ENCODE measurements at places on chromosomes 2 and 18.

DNA sequence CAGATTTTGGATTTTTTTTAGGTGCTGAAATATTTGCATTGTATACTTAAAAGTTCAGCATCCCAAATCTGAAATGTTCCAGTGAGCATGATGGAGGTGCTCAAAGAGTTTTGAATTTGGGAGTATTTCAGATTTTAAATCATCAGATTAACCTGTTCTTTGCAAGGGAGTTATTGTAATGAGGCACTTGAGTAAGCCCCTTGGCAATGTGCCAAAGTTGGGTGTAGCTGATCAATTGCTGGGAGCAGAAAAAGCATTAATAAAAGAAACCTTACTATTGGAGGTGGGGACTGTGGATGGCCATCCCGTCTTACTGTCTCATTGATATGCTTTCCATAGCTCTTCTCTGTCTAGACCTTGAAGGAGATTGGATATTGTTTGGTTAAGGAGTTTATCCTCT, 28.3 kb downstream of the MALT1 start:
- no peak for DNase-seq

- no peak for DNase-seq
Observed at GRCh38 chr18:22143347-22144340, 25.7 kb upstream of the GATA6 start.

GRCh38 chr2:130387071-130387400, 31.2 kb downstream of the PTPN18 start:
- no peak for DNase-seq

DNA sequence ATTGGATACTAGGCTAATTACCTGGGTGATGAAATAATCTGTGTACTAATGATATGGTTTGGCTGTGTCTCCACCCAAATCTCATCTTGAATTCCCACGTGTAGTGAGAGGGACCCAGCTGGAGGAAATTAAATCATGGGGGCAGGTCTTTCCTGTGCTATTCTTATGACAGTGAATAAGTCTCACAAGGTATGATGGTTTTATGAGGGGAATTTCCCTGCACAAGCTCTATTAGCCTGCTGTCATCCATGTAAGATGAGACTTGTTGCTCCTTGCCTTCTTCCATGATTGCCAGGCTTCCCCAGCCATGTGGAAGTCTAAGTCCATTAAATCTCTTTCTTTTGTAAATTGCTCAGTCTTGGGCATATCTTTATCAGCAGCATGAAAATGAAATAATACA, 394.1 kb upstream of the SYT4 start:
- DNase-seq: no peak

DNA sequence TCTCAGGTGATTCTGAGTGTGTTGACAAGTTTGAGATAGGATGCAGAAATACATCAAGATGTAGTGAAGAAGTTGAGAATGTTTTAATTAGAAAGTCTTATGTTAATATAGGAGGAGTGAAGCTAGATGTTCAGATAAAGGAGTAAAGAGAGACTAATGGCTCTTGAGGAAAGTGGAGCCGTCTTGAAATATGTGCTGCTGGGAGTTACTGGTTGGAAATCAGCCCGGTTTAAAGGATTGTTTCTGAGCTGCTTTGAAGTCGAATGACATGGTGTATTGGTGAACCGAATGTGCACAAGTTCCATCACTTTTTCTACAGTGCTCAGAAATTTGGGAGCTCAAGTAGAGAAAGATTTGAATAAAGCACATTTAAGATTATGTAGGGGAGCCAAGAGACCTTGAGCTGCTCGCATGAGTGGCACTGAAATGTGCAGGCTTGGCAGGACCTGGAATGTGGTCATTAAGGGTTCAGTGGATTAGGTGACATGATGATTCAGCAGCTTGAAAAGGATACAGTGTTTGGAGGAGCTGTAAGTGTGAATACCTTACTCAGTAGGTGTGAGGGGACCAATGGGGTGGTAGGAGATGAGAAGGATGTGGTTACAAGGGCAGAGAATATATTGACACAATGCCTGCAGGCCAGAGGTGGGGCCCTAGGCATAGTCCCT, 68.6 kb downstream of the CAB39 start:
- no peak for DNase-seq

- DNase-seq: no peak
Observed at GRCh38 chr18:68714366-68714711, 569 bp downstream of the TMX3 start.

- no peak for DNase-seq
Observed at GRCh38 chr2:18896125-18896764, 306.9 kb upstream of the NT5C1B start.

GRCh38 chr2:84654414-84654813, 138.1 kb downstream of the DNAH6 start:
- no peak for DNase-seq

GRCh38 chr18:78998371-78999071, 18.9 kb downstream of the SALL3 start:
- no peak for DNase-seq

DNA sequence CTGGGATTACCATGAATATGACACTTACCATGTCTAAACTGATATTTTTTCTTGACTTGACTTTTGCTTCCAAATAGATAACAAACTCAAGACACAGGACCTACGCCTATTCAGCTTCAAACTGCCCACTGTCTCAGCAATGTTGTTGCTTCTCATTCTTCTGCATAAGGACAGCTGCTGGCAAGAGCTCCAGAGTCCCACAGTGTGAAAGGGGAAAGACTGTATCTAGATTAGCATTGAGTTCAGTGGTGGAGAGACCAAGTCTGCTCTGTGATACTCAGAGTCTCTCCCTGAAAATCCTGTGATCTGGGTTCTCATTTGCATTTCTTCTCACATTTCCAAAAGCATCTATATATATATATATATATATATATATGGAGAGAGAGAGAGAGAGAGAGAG, 247.9 kb upstream of the NT5C1B start:
- DNase-seq: no peak

- no peak for DNase-seq
Observed at GRCh38 chr18:22044474-22045220, 124.7 kb upstream of the GATA6 start.

DNA sequence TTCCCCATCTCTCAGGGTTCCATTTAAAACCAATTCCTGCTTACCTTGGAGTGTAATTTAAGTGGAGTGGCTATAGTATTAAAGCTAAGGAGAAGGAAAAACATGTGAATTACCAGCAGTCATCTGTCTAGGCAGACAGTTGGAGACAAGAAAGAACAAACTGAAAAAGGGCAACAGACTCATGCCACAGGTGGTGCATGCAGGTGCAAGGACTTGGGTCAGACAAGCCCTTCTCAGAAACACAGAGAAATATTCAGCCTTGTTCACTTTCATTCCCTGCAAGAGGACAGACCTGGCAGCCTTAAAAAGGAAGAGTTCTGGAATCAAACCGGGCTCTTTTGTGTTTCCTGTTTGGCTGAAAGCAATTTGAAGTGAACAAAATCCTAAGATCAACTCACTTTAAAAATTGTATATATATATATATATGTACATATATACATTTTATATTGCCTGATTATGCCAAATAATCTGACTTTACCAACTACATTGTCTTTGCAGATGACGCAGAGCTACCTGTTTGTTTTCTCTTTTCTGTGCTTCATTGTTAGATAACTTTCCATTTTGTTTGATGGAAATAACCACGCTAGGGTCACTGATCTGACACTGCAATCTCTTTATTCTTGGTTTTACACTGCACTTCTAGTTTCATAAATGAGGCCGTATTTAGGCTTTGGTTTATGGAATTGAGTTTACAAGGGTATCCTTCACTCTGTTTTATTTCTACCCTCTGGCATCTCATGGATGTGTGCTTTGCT, 35.1 kb upstream of the VPS54 start:
- DNase-seq: no peak

All from activated naive CD8-positive, alpha-beta T cell treated with anti-CD3 and anti-CD28 coated beads, Interleukin-2, amount 10 ng/mL, durations not matched to agents 7 days and 5 days (primary cell).